Mesothelial cell of epicardium (in vitro differentiated cells): ENCODE measurements at places on chromosomes 5 and 9. TPM values are rescaled to one million over a fixed set of nuclear protein-coding genes. Genes with fewer than 3 reads are reported as not detected.

GRCh38 chr5:76547242-76547890 lies 75.8 kb downstream of the F2RL2 start:
- no peak for DNase-seq
- H3K27me3 ChIP-seq = no peaks in the 10 kb centered on the region
- no peak overlapping the region for H3K4me3 ChIP-seq
- H3K4me1 ChIP-seq = peaks cover 39% of the 10 kb centered on the region
- H3K27ac ChIP-seq = no peak overlapping the region

DNA sequence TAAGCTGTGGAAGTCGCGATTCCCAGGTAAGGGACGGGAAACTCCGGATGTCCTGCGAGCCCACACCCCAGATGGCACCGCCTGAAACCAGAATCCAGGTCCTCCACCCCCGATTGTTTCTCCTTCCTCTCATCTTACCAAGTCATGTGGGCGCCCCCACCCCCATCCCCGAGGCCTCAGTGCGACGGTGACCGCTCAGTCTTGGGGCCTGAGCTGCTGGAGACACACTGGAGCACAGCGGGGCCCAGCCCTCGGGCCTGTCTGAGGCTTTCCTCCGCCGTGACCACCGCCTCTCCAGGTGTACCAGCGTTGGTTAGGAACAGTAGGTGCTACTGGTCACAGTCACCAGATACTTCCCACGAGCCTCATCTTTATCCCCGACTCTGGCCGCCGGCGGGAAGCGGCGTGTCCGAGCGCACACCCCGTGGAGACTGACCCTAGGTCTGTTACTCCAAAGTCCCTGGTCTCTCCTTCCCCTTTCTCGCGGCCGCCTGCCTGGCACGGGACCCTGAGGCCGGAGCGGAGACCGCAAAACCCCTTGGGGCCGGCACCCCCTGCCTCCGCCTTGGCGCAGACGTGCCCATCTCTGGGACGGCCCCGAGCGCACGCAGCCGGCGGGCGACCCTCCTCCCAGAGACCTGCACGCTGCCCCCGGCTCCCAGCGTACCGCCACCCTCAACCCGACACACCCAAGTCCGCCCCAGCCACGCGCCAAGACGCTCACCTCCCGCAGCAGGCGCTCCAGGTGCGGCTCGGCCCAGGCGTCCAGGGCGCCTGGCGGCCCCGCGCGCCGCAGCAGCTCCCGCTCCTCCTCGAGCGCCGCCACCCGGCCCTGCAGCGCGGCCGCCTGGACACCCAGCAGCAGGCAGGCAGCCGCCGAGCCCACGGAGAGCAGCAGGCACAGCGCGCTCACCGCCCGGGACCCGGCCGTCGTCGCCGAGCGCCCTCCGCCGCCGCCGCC lies 733 bp downstream of the COL23A1 start:
- H3K4me3 ChIP-seq = peak overlapping the region; percentile 63
- no peak overlapping the region for H3K27ac ChIP-seq
- peak; percentile 73 for DNase-seq
- H3K4me1 ChIP-seq = peaks cover 38% of the 10 kb centered on the region
- H3K36me3 ChIP-seq = peaks cover 13% of the 10 kb centered on the region

DNA sequence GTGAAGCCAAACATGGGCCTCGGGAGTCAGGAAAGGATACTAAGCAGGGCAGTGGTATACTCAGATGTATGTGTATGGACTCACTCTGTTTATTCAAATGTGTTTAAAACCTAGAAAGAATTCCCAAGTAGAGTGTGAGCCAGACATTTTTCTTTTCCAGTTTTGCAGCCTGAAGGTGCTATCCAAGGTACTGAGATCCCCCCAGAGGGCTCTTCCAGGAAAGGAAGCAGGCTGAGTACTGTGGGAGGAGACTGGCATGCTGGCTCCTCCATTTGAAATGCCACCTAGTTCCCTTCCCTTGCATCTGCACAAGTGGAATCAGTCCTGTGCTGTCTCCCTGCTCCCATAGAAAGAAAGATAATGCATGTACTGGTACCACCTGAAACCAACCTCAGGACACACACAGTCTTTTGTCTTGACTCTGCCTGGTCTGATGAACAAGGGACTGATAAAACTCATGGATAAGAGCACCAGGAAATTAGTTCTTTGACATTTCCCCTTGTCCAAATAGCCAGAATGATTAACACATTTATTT lies 85.9 kb downstream of the HRH2 start:
- H3K36me3 ChIP-seq = no peaks in the 10 kb centered on the region
- no peak overlapping the region for H3K4me3 ChIP-seq
- no peaks in the 10 kb centered on the region for H3K4me1 ChIP-seq
- H3K27me3 ChIP-seq = peaks cover 64% of the 10 kb centered on the region

DNA sequence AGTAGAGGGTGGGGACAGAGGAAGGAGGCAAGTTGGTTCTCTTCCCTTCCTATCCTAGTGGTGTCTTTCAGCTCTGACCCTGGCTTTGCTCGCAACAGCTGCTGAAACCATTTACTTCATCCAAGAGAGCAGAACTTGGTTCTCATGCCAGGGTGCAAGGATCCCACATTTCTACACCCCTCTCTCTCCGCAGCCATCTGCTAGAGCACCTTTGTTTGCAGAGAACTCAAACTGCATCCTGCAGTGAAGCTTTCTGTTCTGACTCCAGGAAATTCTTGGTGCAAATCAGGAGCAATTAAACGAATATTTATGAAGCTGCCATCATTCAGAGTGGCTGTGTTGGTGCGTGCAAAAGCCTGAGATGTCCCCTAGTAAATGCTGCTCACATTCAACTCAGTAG lies 31.9 kb downstream of the NEUROG1 start:
- peaks cover 66% of the 10 kb centered on the region for H3K27me3 ChIP-seq
- H3K27ac ChIP-seq = no peak overlapping the region
- no peak overlapping the region for H3K4me3 ChIP-seq
- peaks cover 10% of the 10 kb centered on the region for H3K4me1 ChIP-seq
- no peaks in the 10 kb centered on the region for H3K36me3 ChIP-seq

DNA sequence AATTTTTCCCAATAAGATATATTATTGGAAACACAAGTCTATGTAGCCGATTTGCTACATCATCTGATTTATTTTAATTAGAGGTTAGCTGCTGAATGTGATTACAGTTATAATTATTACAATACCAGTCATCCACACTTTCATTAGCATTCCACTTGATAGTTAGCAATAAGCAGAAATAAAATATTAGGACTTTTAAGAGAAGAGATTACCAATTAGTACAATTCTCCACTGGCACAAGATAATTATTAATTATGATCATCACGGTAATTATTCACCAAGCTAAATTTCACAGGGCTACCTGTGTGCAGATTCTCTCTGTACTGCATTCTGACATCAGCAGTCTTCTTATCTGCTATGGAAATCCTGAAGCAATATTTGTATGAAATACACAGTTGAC lies 474.7 kb downstream of the TLE4 start:
- no peak overlapping the region for H3K27ac ChIP-seq
- no peak overlapping the region for H3K4me3 ChIP-seq
- H3K4me1 ChIP-seq = peaks cover 10% of the 10 kb centered on the region
- no peak for DNase-seq
- no peaks in the 10 kb centered on the region for H3K36me3 ChIP-seq

DNA sequence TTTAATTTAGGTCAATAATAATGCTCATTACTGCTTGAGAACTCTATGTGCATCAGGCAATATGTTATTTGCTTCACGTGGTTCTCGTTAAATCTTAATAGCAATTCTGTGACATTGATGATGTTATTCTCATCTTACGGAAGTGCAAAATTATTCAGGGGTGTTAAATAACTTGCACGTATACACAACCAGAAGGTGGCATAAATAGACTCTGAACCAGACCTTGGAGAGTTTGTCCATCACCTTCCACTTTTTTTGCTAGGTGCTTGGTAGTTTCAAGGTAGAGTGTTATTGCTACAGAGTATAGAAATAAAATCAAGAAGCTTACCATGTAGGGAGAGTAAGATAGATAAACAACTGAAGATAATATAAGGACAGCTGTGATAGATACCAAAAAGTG lies 23.6 kb upstream of the TNFAIP8 start:
- no peak overlapping the region for H3K4me3 ChIP-seq
- H3K27ac ChIP-seq = peak overlapping the region; percentile 93

The PCDHB14 gene
- total RNA-seq = 7.1 to 8.6 TPM (median 7.7 TPM) in 3 replicates

The PDCD1LG2 gene
- total RNA-seq = not detected in 3 replicates

DNA sequence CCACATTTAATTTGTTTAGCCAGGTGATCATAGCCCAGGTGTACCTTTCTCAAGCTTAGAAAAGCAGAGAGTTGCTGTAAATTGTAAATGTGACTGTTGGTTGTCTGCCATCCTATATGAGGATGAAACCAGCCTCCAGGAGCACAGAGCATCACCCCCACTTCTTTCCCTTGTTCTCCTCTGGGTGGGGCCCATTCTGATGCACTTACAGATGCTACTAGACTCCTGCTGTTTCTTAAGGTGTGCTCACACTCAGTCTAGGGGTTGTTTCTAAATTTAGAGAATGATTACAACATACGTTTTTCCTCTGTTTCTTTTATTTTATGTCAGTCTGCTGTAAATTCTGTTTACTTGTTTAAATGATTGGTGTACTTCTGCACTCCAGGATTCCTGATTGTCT lies 10.5 kb downstream of the PTCD2 start:
- H3K36me3 ChIP-seq = peaks cover 42% of the 10 kb centered on the region
- peaks cover 3% of the 10 kb centered on the region for H3K4me1 ChIP-seq
- DNase-seq = no peak
- H3K4me3 ChIP-seq = no peak overlapping the region
- no peaks in the 10 kb centered on the region for H3K27me3 ChIP-seq

DNA sequence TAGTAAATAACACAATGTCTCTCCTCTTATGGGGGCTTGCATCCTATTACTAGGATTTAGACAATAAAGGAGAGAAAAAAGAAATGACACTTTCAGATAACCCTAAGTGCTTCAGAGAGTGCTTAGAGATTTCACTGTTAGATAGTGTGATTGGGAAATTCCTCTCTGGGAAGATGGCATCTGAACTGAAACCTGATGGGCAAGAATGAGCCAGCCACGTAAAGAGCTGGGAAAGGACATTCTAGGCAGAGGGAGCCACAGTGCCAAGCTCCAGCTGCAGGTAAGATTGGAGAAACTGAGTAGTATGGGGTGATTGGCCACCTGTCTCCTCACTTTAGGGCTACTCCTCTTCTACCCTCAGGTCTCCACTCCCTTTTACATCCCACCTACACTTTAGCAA lies 14.5 kb downstream of the CDO1 start:
- no peak overlapping the region for H3K27ac ChIP-seq
- H3K4me1 ChIP-seq = peaks cover 14% of the 10 kb centered on the region

The ZNF483 gene
- total RNA-seq = 12.2 to 13.0 TPM (median 12.6 TPM) in 3 replicates
